ENCODE measurements at places on chromosomes 16 and 17.
A peak's percentile ranks its signal among the peaks of the same experiment; 100 is the strongest.

DNA sequence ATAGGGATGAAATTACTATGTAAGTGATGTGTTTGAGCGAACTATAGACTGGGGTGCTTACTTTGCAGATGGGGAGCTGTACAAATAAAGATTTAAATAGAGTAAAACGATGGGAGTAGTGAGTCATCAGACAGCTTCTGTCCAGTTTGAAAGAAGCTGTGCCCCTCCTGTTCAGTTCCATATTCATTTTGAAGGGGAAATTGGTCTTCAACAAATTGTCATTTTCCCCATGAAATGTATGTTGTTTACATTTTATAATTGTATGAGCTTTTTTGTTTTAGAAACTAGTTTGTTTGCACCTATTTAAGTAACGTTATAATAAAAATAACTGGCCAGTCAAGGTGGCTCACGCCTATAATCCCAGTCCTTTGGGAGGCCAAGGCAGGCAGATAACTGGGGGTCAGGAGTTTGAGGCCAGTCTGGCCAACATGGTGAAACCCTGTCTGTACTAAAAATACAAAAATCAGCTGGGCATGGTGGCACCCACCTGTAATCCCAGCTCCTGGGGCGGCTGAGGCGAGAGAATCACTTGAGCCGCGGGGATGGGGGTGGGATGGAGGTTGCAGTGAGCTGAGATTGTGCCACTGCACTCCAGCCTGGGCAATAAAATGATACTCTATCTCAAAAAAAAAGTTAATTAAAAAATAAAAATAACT is 20.2 kb downstream of the SEC14L1 start:
- DNase-seq = no peak

DNA sequence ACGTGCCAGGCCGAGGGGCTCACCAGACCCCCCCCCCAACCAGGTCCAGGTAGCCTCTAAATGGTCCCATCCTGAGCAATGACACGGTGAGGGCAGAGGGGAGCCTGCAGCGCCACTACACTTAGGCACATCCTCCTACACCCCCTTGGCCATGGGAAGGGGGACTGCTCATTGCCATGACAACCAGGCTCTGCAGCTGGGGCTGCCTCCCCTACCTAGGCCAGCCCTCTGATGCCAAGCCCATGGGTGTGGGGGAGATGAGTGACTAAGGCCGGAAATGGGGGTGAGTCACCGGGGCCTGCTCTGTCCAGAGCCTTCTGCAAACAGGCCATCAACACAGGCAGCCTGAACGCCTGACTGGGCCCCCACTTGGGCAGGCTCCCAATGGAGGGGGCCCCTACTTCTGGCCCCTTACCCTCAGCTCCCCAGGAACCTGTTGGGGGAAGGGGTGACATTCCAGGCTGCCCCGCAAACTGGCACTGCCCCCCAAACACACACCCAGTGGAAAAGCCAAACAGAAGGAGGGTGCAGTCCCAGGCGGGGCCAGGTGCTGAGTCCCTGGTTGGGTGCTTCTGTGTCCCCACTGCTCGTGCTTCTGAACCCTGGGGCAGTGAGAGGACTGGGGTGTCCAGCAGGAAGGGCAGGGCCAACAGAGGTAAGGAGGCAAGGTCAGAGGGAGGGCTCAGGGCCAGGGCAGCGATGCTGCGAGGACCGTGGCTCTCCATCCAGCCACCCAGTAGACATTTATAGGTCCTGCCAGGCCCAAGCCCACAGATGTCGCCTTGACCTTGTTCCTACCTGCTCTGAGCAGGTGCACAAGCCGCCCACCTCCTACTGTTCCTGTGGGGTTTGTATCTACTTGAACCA is 8.2 kb downstream of the PLCD3 start:
- DNase-seq = peak; percentile 21

- no peak for DNase-seq
Observed at GRCh38 chr16:47634727-47635126, 173.6 kb downstream of the PHKB start.

DNA sequence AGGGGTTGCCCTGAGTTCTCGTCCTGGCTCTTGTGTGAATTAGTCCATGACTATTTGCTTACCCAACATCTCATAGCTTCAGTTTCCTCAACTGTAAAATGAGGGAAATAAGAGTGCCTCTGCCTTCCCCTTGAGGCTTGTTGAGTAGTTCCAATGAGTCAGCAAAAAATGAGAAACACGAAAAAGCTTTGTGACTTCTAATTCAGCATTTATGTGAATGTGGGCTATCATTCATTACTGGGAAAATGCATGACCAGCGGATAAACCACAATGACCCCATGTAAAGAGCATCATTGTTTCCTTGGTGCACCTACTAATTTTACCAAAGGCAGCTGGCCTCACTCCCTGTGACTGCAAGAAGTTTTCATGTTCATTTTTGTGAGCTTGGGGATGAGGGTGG is 374.6 kb upstream of the HSBP1 start:
- DNase-seq = no peak
